ENCODE measurements at places on chromosomes 11 and 22. TPM values are rescaled to one million over a fixed set of nuclear protein-coding genes. Genes with fewer than 3 reads are reported as not detected.
A peak's percentile ranks its signal among the peaks of the same experiment; 100 is the strongest.

DNA sequence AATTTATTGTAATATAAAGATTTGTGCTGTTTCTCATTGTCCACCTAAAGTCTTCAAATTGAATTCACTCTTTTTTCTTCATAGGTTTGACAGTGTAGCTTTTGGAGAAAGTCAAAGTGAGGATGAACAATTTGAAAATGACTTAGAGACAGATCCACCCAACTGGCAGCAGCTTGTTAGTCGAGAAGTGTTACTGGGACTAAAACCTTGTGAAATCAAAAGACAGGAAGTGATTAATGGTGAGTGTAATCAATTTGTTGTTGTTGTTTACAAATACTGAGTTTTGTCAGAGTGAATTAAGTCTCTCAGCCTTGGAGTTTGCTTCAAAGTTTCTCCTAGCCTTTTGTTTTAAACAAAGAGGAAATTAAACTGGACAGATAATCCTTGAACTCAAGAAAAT lies 53.6 kb upstream of the GRIK4 start:
- no peak for DNase-seq

- peak; percentile 62 for DNase-seq
These were observed 34.5 kb downstream of the RPUSD4 start for GRCh38 chr11:126176853-126177470.

GRCh38 chr11:74014880-74015279 lies 6.0 kb upstream of the UCP3 start:
- DNase-seq = no peak

MSANTD4 gene
- 17.3 TPM for total RNA-seq

DNA sequence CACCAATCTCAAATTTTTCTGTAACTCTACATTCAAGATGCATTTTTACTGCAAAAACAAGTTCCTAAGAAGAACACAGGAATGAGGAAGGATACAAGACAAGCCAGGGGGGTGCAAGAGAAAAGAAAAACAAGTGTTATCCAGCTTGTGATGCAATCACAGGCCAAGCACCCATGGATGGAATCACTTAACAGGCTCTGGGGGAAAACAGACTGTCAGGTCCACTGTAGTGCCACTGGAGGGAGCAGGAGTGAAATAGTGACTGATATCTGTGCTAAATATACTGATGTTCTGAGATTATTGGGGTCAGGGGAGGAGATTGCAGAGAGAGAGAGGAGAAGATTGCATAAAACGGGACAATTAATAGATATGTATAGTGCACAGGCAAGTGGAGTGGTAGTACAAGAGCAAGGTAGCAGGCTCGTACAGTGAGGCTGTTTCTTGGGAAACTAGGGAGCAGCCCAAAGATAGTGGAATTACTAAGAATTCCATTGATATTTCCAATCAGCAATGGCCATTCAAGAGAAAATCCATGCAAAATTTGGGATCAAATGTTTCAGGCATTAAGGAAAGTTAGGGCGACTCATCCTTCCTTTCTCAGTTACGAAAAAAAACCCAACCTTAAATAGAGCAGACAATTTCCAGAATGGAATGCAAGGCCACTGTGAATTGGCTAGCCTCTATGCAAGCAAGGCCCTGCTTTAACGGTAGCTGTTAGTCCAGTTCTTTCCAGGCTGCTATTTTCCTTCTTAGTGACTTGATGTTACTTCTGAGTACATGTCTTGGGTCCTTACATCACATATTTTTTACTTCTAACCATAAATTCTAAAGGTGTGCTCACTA lies 52.2 kb upstream of the CEP126 start:
- DNase-seq = no peak

PRG2 gene
- total RNA-seq = not detected

DNA sequence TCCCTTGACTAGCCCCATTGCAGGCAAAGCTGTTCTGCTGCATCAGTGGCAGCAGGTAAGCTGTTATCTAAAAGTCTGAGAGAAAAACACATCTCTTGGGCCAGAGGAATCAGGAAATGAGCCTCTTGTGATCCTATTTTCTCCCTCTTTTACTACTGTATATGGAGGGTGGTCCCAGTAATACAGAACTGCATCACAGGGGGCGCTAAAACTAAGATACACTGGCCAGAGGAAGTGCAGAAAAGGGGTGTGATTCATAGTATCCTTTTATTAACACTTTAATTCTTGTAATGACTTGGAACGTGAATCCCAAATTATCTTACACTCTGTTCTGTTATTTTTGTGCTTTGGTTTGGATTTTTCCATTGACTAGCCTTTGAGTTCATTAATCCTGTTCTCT lies 8.8 kb upstream of the MED17 start:
- no peak for DNase-seq

RAC2 gene
- total RNA-seq = 7.4 TPM

- no peak for DNase-seq
These were observed 10.5 kb downstream of the CHST1 start for GRCh38 chr11:45655012-45655283.

ACTN3 gene
- not detected for total RNA-seq

- no peak for DNase-seq
These were observed 139.3 kb downstream of the CEP164 start for GRCh38 chr11:117466966-117467365.

- DNase-seq = no peak
These were observed 10.1 kb downstream of the SUSD2 start for GRCh38 chr22:24191381-24191841.

- no peak for DNase-seq
These were observed 10.8 kb upstream of the IFITM3 start for GRCh38 chr11:331358-332060.

DNA sequence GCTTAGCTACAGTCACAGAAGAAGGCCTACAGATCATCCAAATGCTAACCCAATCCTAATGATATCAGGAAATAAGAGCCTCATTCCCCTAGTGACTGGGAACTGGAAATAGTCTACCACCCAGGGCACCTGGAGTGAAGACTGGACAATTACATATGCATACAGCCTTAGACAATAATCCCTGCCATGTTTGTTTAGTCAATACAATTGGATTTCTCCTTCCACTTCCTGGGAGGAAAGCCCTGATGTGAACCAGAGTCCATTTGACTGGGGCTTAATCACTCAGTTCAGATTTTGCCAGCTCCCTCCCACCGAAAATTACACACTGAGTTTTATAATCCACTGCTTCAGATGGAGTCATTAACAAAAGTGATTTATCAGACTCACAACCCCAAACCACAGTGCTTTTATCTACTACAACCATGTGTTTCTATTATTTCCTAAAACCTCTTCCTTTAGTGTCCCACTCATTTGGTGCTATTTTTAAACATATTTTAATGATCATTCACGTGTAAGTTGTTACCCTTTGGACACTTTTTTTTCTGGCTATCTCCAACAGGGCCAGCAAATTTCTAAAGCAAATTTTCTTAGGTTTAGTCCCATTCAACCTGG lies 29.9 kb downstream of the CWF19L2 start:
- DNase-seq = no peak

MUC6 gene
- under 0.01 TPM for total RNA-seq

DNA sequence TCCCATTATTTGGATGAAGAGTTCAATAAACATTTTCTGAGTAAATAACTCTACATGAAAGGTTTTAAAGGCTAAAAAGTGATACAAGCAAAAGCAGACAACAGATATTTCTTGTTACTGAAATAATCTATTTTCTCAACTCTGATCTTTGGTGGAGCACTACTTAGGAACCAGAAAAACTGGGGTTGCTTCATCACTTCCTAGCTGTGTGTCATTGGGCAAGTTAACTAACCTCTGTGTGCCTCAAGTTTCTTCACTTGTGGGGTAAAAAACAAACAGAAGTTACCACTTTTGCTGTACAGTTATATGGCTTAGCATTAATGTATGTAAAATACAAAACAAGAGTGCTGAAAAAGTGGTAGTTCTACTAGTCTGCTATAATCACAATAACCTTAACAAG lies 5.6 kb downstream of the MAPK1 start:
- no peak for DNase-seq

DNA sequence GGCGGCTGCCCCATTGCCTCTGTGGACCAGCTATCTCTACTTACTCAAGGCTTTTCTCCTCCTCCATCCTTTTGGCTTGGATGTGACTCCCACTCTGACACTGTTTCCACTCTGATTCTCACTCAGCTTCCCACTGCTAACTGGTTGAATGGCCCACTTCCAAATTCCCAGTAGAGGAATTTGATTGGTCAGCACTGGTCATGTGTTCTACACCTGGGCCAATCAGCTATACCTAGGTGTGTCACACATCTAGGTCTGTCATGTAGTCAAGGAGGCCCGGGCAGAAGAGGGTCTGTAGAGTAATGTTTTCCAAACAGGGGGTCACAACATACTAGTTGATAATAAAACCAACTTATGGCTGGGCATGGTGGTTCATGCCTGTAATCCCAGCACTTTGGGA lies 53.3 kb downstream of the TPBGL start:
- DNase-seq = no peak

DNA sequence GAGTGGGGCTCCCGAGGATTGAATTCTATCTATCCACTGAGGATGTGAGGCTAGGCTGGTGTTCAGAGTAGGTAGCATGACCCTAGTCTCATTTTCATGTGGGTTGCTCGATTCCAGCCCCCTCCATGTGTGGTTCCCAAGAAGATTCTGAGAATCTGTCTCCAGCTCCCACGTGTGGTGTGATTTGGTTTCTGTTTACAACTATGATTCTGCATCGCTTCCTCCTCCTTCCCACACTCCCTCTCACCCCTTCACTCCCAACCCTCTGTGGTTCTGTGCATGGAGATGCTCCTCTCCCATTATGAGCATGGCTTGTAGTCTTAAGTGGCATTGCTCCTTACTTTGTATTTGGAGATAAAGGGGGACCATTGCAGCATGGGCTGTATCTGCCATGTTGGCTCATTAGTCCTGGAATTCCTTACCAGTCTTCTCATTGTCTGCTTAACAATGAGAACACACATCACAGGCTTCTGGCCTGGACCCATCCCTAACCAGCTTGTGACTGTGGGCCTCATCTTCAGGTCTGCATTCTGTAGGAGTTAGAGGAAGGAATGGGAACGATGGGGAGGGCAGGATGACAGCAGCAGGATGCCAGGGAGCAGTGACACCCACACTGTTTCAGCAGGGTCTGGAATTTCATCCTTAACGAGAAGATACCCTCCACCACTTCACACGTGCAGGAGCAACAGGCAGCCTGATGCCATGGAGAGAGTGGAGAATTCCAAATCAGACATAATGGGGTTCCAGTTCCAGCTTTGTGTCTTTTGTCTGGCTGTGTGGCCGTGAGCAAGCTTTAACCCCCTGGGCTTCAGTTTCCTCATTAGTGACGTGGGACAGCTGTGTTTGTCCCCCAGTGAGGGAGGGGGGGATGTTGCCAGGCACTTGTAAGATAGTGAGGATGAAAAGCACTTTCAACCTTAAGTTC lies 86.0 kb downstream of the CCDC81 start:
- DNase-seq = no peak

DNA sequence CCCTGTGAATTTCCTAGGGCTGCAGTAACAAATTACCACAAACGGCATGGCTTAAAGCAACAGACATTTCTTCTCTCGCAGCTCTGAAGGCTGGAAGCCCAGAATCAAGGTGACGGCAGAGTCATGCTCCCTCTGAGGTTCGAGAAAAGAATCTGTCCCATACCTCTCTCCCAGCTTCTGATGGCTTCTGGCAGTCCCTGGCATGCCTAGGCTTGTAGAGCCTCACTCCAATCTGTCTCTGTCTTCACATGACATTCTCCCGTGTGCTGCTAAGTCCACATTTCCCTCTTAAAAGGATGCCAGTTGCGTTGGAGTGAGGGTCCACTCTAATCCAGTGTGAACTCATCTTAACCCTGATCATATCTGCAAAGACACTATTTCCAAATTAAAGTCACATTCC lies 116.2 kb downstream of the NECTIN1 start:
- no peak for DNase-seq

MUC2 gene
- not detected for total RNA-seq

CREB3L1 gene
- total RNA-seq = 6.9 TPM

RGL4 gene
- not detected for total RNA-seq

GRCh38 chr11:71991494-71991893 lies 7.2 kb upstream of the IL18BP start:
- no peak for DNase-seq

DNA sequence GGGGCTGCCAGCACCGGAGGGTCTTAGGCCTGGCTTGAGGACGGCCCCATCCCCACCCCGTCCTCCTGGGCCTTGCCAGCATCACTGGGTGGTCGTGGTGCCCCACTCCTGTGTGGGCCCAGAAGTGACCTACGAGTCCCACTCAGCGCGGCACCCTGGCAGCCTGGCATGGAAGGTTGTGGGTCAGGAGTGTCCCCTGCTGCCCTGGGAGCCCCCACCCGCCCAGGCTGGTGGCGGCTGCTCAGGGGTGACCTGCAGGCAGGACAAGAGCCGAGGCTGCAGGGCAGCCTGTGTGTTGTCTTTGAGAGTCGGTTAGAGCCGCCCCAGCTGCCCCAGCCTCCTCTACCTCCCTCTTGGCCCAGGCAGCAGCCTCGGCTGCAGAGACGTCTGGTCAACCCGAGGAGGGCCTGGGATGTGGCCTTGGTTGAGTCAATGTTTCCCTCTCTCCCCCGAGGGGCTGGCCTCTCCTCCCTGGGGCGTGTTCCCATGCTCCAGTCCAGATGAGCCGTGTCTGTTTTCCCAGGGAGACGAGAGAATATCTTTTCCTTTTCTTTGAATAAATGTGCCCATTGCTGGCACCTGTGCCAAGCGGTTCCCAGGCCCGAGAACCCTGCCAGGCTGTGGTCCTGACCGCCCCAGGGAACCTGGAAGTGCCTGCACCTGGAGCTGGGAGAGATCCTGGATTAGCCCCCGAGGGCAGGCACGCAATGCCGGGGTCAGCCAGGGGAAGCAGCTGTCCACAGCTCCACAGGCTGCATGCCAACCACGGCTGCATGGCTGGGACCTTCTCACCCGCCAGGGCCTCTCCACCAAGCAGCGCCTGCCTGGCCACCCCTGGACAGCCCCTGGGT lies 35.7 kb upstream of the MUC5AC start:
- DNase-seq = no peak

GRCh38 chr11:96098511-96099241 lies 174.8 kb upstream of the MTMR2 start:
- DNase-seq = no peak

CTNND1 gene
- 124 TPM for total RNA-seq

GRCh38 chr22:42217752-42218280 lies 52.6 kb downstream of the TCF20 start:
- no peak for DNase-seq

DCHS1 gene
- total RNA-seq = 27.6 TPM

GRCh38 chr11:44557464-44557863 lies 8.0 kb upstream of the CD82 start:
- no peak for DNase-seq

POLR2L gene
- 87.9 TPM for total RNA-seq

- DNase-seq = peak; percentile 55
These were observed 741 bp upstream of the MTA2 start for GRCh38 chr11:62602141-62603071.

GRCh38 chr22:22955866-22956535 lies 68.4 kb downstream of the IGLL5 start:
- peak; percentile 83 for DNase-seq

DNA sequence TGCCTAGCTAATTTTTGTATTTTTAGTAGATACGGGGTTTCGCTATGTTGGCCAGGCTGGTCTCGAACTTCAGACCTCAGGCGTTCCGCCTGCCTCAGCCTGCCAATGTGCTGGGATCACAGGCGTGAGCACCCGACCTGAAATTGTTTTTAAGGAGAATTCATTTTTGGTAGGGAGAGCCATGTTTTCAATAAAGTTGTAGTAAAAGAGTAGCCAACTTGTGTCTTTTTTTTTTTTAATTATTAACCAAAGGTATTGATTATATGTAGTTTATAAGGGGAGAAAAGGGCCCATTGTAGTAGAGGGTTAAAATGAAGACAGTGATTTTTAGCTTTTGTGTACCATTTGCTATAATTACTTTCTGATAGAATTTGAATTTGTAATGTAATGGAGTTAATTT lies 31.6 kb upstream of the HSD17B12 start:
- DNase-seq = no peak

OR51I1 gene
- total RNA-seq = not detected

KLHL35 gene
- 3.0 TPM for total RNA-seq

NAALAD2 gene
- total RNA-seq = 9.8 TPM

TMPRSS13 gene
- total RNA-seq = not detected
